ENCODE measurements at places on chromosomes 6 and 20.

DNA sequence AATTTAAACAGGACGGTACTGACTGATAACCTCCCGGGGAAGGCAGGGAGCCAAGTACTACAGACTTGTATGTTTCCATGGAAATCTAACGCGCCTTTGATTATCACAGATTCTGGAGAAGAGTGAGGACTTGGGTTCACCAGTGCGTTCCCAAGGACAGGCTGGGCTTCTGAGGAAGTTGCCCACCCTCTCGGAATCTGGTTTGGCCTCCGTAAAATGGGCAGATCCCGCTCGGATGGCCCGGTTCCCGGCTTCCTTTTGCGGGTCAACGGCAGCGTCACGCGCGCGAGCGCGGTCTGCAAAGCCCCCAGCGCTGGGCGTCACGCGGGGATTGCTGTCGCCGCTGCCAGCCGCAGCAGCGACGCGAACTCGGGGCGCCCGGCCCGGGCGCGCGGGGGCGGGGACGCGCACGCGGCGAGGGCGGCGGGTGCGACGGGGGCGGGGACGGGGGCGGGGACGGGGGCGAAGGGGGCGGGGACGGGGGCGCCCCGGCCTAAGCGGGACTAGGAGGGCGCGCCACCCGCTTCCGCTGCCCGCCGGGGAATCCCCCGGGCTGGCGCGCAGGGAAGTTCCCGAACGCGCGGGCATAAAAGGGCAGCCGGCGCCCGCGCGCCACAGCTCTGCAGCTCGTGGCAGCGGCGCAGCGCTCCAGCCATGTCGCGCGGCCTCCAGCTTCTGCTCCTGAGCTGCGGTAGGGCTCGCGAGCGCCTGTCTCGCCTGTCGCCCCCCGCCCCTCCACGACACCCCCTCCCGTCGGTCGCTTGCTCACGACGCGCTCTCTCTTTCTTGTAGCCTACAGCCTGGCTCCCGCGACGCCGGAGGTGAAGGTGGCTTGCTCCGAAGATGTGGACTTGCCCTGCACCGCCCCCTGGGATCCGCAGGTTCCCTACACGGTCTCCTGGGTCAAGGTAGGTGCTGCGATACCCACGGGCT is at the start of gene CD83:
Gene CD83, plus strand, starts transcription at position 615 of the 933 bp plus-strand sequence. Its CDS starts 40 bp downstream, at position 655.
- peak; percentile 81 for DNase-seq

DNA sequence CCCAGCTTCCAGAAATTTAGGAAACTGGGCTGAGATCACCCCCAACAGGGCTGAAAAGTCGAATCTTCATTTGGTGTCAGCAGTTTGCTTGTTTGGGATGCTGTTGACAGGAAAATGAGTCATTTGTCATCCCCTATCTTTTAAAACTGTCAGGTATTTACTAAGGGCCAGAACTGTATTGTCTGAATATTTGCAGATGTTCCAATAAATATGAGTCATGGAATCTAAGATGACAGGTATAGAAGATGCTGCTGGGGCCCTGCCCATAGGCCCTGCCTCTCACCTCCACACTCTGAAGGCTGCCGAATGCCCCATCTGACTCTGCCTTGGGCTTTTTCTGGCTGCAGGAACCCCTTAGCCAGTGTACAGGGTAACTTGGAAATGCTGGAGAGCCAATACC is 3.9 kb downstream of the ETV7 start:
- DNase-seq = no peak

- no peak for DNase-seq
Observed at GRCh38 chr6:63910863-63911551, 275.4 kb downstream of the PHF3 start.

DNA sequence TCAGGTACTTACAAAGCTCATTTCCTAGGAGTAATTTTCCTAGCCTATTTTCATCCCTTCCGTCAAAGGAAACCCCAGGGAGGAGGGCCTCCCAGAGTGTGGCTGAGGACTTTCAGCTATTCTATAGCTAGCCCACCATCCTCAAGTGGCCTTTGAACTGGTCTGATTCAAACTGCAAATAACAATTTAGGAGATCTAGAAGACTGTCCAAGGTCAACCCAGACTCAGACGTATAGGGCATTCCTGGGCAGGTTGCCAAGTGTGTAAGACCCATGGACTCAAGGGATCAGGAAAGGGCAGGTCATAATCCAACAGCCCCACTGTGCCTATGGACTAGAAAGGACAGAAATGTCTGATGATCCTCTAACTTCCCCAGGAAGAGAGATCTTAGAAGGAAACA is 2.1 kb upstream of the RRAGD start:
- DNase-seq = no peak

GRCh38 chr6:3356824-3357420 is 98.2 kb downstream of the PSMG4 start:
- DNase-seq = no peak

- no peak for DNase-seq
Observed at GRCh38 chr6:90645634-90646033, 58.8 kb upstream of the MAP3K7 start.

Measured in effector CD8-positive, alpha-beta T cell (primary cell).